Stimulated activated CD4-positive, alpha-beta T cell treated with anti-CD3 and anti-CD28 coated beads, Interleukin-1b, Interleukin-23, amount 100 ng/mL, for 48 hours (primary cell): ENCODE measurements at places on chromosomes 7 and 10.
A peak's percentile ranks its signal among the peaks of the same experiment; 100 is the strongest.

- DNase-seq: no peak
Observed at GRCh38 chr10:16686054-16686902, 130.9 kb downstream of the RSU1 start.

DNA sequence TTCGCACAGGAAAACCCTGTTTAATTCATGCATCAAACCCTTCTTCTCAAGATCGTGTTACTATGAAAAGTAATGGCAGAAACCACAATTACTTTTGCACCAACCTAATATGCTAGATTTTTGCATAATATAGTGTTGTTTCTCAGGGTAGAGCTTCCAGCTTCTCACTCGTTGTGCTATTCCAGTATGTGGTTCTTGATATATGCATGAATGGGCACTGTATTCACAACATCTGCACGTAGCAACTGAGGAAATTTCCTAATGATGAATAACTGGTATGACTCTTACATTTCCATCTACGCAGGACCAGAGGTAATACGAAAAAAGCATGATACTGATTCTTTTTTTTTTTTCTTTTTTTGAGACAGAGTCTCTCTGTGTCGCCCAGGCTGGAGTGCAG lies 326.6 kb upstream of the GALNT17 start:
- DNase-seq: no peak

GRCh38 chr7:64878684-64879083 lies 24.4 kb upstream of the ZNF273 start:
- no peak for DNase-seq

DNA sequence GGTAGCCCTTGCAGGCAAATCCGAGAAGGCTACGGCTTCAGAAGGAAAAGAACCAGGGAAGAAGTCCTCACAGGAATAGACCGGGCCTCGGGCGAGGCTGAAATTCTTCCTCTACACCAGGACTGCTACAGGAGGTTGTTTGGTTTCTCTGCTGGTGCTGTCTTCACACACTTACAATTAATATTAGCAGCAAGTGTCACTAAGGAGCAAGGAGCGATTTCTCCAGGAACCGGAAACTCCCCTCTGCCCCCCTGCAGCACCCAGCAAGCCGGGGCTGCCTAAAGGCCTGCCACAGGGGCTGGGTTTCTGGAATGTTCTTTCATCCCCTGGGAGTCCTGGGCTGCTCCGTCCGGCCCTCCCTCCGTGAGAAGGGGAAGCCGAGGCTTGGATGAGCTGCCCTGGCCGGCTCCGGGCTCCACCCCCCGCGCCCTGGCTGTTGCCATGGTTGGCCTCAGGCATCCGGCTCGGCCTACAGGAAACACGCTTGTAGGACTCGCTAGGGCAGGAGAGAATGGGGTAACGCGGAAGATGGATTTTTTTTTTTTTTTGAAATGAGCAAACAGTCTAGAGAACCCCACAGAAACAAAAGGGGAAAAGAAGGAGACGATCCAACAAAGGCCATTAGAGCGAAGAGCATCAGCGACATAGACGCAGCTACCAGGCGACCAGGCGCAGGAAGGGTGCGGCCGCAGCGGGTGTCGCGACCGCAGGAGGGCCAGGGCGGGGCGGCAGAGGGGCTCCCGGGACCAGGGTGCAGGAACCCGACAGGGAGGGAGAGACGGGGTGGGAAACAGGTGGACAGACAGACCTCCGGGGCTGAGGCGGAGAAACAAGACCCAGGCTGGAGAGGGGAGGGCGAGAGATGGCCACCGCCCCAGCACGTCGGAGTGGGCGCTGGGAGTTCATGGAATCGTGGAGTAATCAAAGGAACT lies 33.0 kb downstream of the EN2 start:
- peak; percentile 33 for DNase-seq

DNA sequence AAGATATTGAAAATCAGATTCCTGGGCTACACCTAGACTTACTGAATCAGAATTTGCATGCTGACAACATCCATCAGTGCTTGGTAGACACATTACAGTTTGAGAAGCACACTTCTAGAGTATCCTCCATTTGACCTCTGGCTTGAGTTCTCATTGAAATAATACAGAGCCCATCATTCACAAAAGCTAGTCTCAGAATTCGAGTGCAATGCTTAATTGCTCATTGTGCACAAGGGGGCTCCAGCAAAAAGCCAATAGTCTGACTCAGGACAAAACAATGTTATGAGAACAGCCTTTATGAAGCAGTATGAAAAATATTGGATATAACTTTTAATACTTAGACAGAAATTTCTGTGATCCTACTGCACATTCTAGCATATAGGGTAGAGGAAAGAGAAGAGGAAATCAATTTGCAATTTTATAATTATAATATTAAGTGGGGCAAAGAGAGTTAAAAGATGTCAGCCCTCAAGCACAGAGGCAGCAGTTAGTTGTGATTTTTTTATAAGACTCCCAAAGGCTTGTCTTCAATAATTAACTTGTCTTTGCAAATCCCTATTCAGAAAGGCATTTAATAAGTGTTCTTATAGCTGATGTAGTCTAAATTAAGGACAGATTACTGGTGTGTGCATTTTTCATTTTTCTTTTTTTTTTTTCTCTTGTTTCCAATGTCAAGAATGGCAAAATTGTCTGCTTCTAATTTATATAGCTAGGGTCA lies 105.8 kb upstream of the ANK3 start:
- DNase-seq: no peak

- DNase-seq: peak; percentile 0
Observed at GRCh38 chr7:919114-919442, 35.4 kb downstream of the ADAP1 start.

GRCh38 chr7:155591055-155591775 lies 44.9 kb upstream of the CNPY1 start:
- DNase-seq: no peak

GRCh38 chr10:7592627-7593026 lies 74.1 kb downstream of the ITIH5 start:
- DNase-seq: no peak

DNA sequence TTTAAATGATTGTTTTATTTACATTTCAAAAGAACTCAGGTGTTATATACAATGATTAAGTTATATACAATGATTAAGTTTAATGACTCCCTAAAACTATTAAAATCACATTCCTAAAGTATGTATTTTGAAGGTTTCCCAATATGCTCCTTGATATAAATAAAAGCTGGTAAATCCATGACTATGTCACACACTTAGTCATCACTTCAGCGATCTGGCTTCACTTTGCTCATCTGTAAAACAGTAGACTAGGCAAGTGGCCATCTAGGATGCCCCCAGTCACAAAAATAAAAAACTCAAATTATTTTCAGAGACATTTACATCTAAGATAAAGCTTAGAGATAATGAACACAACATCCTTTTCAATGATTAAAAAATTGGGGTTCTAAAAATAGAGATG lies 10.8 kb downstream of the ICA1 start:
- no peak for DNase-seq
